ENCODE measurements at places on chromosomes 11 and 22. TPM values are rescaled to one million over a fixed set of nuclear protein-coding genes. Genes with fewer than 3 reads are reported as not detected.

Gene TSPAN18
- polyA plus RNA-seq: 58.2 TPM

Gene CD6
- 0.95 TPM for polyA plus RNA-seq

Gene MYEOV
- 8.1 TPM for polyA plus RNA-seq

Gene KRTAP5-1
- polyA plus RNA-seq: 1.7 TPM

Gene LDHAL6A
- polyA plus RNA-seq: 1.3 TPM

Gene TRIM51G
- polyA plus RNA-seq: not detected

Gene OR8D4
- not detected for polyA plus RNA-seq

Gene YDJC
- polyA plus RNA-seq: 15.9 TPM

Gene F2
- 0.27 TPM for polyA plus RNA-seq

Gene OR51I1
- polyA plus RNA-seq: not detected

Gene ART5
- 5.7 TPM for polyA plus RNA-seq

Gene DEUP1
- 1.9 TPM for polyA plus RNA-seq

Gene MAFF
- 6.6 TPM for polyA plus RNA-seq

Gene OR2D2
- polyA plus RNA-seq: not detected

Gene CCDC116
- 1.1 TPM for polyA plus RNA-seq

Gene ZP1
- polyA plus RNA-seq: not detected

Gene DRAP1
- polyA plus RNA-seq: 73.3 TPM

Gene TNNI2
- polyA plus RNA-seq: 0.45 TPM

Gene KRTAP5-4
- not detected for polyA plus RNA-seq

Gene KDELR3
- 11.6 TPM for polyA plus RNA-seq

Gene HBG2
- polyA plus RNA-seq: 4,071 TPM

Gene SLC25A18
- polyA plus RNA-seq: 1.9 TPM

Gene OR51A7
- polyA plus RNA-seq: not detected
